Nucleus accumbens (tissue), 56 donors: ENCODE measurements at places on chromosomes 5 and 9.
A peak's percentile ranks its signal among the peaks of the same experiment; 100 is the strongest.

- DNase-seq: no peak
Observed at GRCh38 chr5:106288979-106289378, 1381.8 kb downstream of the EFNA5 start.

DNA sequence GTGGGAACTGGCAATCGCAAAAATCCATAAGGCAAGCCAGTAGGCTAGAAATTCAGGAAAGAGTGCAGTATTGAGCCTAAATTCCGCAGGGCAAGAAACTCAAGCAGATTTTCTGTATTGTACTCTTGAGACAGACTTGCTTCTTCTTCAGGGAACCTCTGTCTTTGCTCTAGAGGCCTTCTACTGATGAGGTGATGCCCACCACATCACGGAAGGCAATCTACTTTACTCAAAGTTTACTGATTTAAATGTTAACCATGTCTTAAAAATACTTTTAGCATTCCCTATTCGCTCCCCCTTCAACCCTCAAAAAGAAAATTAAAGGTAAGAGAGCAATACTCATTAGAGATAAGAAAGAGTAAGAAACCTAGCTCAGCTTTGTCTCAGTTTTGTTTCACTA, 11.3 kb downstream of the IL7R start:
- DNase-seq: no peak

DNA sequence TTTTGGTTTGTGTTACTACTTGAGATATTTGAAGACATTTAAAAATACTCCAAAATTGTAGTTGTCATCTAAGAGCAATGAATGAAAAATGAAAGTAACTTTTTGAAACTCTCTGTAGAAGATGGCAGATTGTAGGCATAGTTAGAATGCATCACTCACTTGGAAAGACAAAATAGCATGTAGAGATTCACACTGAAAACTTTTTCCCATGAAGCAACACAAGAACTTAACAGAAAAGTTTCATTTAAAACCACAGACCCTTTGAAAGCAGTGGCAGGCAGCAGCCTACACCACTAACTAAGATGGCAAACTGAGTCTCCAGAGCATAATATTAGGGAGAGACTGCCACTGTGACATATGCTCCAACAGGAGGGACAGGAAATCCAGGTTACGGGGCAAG, 18.9 kb upstream of the FAM174A start:
- no peak for DNase-seq

- DNase-seq: no peak
Observed at GRCh38 chr5:139575751-139576150, 14.6 kb downstream of the UBE2D2 start.

DNA sequence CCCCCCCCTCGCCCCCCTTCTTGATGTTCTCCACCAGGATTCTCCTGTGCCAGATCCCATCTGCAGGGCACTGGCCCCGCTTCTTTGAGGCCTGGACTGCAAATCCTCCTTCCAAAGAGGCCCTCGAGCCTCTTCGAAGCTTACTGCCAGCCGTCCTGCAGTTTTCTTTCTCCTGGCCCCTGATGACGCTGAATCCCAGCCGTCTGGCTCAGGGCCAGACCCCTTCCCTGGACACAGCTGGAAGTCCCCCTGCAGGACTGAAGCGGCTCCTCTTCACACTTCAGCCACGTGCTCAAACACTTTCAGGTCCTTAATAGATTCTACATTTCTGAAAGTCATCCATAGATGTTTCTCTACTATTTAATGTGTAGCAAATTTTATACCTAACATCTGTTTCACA, 121.5 kb downstream of the EHMT1 start:
- no peak for DNase-seq

DNA sequence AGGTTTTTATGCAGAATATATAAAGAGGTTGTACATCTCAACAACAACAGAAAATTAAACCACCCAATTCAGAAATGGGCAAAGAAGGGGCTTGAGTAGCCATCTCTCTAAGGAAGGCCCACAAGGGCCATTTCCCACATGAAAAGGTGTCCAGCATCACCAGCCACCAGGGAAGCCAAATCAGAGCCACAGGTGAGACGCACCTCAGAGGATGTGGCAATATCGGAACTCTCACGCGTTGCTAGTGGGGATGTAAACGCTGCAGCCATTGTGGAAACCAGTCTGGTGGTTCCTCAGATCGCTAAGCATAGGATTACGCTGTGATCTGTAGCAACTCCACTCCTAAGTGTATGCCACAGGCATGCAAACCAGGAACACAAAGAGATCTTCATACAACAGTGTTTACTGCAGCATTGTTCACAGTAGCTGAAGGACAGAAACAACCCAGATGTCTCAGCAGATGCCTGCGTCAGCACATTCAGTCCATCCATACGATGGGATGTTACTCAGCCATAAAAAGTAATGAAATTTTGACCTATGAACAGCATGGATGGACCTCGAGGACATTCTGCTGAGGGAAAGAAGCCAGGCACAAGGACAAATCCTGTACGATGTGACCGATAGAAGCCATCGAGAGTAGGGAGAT, 84.3 kb upstream of the CACNA1B start:
- DNase-seq: no peak

- no peak for DNase-seq
Observed at GRCh38 chr5:16934123-16934522, 2.0 kb downstream of the MYO10 start.

DNA sequence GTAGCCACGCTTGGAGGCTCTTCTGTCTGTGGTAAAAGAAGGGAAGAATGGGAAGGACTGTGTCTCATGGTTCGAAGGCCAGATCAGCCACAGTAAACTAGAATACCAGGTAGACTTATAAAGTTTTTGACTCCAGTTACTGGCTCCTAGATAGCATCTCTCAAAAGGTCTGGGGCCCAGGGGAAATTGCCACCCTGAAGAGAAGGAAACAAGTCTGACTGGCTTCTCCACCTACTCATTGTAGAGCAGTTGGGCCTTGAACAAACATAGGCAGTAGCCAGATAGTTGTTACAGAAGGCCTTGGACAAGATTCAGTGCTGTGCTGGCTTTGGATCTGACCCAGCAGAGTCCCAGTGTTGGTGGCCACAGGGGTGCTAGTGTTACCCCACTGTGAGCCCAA, 890.4 kb downstream of the EFNA5 start:
- DNase-seq: no peak

- DNase-seq: no peak
Observed at GRCh38 chr5:43620944-43621505, 18.0 kb downstream of the NNT start.

DNA sequence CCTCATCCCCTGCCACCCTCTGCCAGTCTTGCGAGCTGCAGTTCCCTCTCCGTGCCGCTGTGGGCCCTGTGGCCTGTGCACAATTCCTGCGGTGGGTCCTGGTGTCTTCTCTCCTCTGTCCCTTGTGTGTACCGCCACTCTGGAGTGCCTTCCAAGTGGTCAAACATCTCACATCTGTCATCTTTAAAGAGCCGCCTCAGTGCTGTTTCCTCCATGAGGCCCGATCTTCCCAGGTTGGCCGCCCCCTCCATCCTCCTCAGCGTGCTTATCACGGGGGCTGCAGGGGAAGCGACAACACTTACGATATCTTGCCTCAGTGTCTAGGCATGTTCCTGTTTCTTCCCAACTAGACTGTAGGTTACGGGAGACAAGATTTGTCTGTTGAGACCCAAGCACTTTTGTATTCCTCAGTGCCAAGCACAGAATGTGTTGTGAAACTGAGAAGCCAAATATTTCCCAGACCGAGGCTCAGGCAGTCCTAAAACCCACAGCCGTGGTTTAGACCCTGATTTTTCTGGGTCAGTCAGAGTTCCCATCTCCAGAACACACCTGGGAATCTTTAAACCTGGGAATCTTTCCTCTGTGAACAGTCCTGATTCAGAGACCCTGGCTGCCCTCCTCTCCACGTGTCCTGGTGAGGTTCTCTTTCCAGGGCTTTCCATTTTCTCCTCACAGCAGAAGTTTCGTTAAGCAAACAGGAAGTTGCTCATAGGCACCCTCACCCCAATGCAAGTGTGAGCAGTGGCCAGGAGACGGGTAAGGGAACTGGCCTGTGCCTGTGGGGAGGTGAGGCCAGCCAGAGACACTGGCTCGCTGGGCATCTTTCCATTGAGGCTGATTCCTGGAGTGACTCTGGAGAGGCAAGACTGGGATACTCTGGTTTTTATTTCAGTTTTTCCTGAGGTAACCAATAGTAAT, 28.8 kb downstream of the SLC46A2 start:
- peak; percentile 5 for DNase-seq

GRCh38 chr9:89813482-89813881, 208.7 kb downstream of the GADD45G start:
- no peak for DNase-seq

GRCh38 chr9:84808416-84808815, 138.9 kb downstream of the NTRK2 start:
- DNase-seq: no peak

- DNase-seq: peak; percentile 69
Observed at GRCh38 chr5:107672211-107673038, 1.7 kb upstream of the EFNA5 start.

GRCh38 chr5:669111-669841, 23.9 kb downstream of the TPPP start:
- peak; percentile 98 for DNase-seq

DNA sequence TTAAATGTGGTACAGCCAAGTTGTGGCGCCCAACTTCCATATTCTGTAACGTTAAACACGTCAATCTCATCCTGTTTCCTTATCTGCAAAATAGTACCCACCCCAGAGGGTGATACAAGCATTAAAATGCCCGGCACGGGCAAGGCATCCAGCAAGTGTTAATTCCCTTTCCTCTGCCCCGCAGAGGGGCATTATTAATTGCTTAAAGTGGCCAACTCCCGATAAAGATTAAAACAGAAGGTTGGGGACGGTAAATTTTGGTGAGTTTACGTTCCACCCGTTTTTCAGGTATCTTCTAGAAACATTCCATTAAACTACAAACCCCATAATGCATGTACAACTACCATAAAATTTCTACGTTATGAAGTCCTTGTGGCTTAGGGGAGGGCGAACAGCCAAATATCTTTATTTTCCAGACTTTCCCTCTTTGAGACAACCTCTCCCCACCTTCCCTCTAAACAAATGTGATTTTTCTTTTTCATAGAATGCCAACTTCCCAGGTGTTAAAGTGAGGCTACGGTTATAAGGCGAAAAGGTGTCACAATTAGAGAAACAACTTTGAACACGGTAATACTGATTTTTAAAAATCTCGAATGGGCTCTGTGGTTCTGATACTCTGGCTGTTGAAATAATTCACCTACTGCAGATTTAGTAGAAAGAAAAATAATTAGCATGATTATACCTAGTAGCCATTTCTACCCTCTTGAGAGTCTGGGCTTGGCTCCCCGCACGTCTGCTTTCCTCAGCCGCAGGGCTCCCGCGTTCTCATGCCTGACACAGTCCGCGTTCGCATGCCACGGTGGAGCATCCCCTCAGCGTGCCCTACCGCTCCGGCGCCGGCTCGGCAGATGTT, 1.2 kb upstream of the GPBP1 start:
- DNase-seq: no peak

DNA sequence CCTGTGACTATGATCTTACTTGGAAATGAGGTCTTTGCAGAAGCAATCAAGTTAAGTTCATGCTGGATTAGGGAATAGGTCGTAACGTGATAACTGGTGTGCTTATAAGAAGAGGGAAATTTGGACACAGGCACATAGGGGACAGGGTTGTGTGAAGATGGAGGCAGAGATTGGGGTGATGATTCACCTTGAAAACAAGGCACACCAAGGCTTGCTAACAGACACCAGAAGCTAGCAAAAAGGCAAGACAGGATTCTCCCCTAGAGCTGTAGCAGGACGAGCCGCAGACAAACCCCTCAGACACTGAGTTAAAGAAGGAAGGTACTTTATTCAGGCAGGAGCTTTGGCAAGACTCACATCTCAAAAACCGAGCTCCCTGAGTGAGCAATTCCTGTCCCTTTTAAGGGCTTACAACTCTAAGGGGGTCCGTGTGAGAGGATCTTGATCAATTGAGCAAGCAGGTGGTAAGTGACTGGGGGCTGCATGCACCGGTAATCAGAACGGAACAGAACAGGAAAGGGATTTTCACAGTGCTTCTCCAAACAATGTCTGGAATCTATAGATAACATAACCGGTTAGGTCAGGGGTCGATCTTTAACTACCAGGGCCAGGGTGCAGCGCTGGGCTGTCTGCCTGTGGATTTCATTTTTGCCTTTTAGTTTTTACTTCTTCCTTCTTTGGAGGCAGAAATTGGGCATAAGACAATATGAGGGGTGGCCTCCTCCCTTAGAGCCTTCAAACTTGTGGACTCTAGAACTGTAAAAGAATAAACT, 57.5 kb upstream of the S1PR3 start:
- DNase-seq: no peak

DNA sequence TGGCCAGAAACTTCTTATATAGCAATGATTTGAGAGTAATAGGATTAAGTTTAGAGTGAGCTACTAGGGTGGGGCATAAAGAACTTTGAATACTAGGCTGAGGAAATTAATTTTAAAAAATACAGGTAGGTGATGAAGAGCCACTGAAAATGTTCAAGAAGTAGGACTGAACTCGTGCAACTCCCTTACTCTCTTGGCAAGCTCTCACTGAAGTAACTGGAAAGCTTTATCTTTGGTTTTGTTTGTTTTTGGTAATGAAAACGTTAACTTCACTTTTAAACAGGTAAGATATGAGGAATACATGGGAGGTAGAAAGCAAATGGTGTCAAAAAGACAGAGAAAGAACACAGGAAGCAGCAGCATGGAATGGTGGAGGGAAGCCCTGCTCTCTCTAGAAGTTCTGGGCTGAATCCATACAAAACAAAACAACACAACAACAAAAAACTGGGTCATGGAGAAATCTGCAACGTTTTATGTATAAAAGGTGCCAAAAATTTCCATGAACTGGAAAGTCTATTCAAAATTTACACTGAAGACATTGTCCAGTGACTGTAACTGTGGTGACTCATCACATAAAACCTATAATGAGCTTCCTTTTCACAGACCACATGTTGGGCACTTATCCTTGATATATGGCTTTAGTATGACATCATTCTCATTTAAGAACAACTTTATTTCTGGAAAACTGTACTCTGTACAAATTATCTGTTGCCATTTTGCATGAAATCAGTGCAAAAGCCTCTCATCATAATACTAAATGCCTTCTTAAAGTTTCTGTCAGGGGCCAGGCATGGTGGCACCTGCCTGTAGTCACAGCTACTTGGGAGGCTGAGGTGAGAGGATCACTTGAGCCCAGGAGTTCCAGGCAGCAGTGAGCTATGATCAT, 91.2 kb upstream of the CHD1 start:
- DNase-seq: no peak

DNA sequence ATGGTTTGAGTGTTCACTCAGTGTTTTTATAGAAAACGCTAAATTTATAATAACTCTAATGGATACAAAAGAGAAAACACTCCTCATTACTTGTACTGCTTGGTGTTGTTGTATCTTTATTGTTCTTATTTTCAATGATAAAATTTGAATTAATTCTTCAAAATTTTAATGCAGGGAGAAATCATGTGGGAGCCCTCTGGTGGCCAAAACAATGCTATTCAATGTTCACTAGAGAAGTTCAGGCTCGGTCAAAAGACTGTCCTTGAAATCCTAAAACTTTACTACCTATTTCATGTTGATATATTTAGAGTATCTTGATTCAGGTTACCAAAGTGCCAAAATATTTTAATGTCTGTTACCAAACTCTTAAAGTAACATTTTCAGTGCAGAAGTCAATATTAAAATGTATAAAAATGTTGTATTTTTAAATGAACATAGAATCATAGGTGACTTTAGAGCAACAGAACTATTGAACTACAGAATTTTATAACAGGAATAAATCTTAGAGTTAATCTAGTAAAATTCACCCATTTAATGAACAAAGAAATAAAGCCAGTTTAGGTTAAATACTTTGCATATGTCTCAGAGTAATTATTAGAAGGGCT, 1259.8 kb downstream of the PTPRD start:
- no peak for DNase-seq
